ENCODE measurements at places on chromosomes 3 and 15.

DNA sequence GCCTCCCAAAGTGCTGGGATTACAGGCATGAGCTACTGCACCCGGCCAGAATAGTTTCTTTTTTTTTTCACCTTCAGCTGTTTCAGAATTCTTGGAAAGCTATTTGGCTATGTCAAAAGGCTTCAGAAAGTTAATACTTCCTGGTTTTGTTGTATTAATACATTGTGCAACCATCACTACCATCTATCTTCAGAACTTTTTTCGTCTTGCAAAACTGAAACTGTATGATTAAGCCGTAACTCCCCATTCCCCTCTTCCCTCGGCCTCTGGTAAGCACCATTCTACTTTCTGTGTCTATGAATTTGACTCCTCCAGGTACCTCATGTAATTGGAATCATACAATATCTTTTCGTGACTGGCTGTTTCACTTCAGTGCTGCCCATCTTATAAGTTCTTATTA is 5.2 kb upstream of the NOX5 start:
- no peak for DNase-seq

GRCh38 chr15:74978503-74978902 is 16.9 kb upstream of the SCAMP5 start:
- peak; percentile 68 for DNase-seq

GRCh38 chr3:34683851-34684250 is 885.4 kb downstream of the PDCD6IP start:
- peak; percentile 34 for DNase-seq

- DNase-seq, result no peak
Observed at GRCh38 chr3:57743496-57743895, 12.6 kb upstream of the SLMAP start.
